ENCODE measurements at places on chromosomes 5 and 9.

- DNase-seq: no peak
These were observed 189.5 kb downstream of the ACTL7B start for GRCh38 chr9:108666240-108666784.

- no peak for DNase-seq
These were observed 172.4 kb downstream of the NTRK2 start for GRCh38 chr9:84841931-84842330.

DNA sequence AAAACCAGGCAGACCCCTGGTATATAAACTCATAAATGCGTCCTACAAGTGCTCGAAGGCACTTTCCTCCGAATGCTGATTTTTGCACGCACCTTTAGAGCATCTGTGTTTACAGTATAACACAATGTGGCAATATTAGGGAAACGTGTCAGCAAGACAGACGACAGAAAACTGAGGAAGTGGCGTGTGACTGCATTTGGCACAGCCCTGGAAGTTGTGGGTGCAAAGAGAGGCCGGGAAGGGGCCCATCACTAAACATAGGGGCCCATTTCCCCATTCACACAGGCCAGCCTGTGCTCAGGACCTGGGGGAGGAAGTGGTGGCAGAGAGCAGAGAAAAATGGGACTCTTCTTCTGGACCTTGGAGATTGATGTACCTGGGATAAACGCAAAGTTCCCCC lies 48.2 kb downstream of the RASGEF1C start:
- DNase-seq: no peak

- no peak for DNase-seq
These were observed 9.5 kb downstream of the DENND4C start for GRCh38 chr9:19239955-19240354.

- DNase-seq: no peak
These were observed 9.3 kb downstream of the TOR1A start for GRCh38 chr9:129814432-129815223.

- no peak for DNase-seq
These were observed 10.4 kb downstream of the KIF12 start for GRCh38 chr9:114088571-114089170.

DNA sequence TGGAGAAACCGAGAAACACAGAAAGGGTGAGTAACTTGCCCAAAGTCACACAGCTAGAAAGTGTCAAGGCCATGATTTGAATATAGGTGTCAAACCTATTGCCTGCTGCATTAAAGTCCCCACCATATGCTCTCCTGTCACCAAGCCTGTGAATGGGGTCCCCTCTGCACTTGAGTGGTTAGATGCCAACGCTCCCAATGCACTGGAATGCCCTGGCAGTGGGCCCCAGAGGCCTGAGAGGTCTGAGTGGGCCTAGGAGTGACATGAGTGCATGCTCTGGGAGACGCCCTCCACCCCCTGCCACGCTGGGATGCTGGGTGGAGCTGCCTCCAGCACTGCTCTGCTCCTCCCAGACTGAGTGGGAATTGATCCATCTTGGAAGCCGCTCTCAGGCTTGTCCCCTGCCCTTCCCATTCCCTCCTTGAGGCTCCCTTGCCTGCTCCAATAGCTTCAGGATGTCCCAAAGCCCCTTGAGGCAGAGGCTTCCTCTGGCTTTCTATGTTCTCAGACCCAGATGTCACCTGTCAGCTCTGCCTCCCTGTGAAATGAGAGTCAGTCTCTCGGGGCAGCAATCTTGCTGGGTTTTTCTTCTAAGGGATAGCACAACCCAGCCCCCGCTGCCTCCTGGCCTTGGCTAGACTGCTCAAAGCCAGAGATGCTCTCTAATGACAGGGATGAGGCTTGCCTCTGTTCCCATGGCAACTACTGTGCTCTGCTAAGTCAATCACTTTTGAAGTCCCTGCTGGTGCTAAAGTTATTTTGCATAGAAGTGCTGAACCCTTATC lies 6.6 kb upstream of the ARSI start:
- no peak for DNase-seq

DNA sequence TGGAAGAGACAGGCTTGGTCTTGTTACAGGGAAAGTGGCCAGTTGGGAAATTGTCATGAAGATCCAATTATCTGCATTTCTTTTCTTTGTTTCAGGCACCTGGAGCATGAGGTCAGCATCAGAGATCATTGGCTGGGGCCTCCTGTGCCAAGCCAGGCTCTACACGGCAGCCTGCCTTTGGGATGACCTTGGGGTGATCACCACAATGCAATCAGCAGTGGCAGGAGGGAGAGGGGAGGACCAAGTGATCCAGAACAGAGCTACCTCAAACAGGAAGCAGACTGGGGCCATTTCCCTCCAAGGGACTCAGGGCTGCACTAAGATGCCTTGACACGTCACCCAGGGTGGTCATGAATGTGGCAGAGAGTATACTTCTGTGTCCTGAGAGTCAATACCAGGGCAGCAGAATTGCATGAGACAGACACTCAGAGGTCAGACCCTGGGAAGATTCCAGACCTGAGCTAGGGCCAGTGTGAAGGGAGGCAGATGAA lies 8.9 kb downstream of the SMIM23 start:
- DNase-seq: no peak

- peak; percentile 50 for DNase-seq
These were observed 76.1 kb downstream of the NSUN2 start for GRCh38 chr5:6556802-6557102.

GRCh38 chr5:116908537-116908936 lies 333.9 kb upstream of the SEMA6A start:
- no peak for DNase-seq

GRCh38 chr9:129060991-129061390 lies 19.9 kb upstream of the DOLPP1 start:
- DNase-seq: no peak

- no peak for DNase-seq
These were observed 115.4 kb downstream of the HSD17B3 start for GRCh38 chr9:96186591-96187011.

DNA sequence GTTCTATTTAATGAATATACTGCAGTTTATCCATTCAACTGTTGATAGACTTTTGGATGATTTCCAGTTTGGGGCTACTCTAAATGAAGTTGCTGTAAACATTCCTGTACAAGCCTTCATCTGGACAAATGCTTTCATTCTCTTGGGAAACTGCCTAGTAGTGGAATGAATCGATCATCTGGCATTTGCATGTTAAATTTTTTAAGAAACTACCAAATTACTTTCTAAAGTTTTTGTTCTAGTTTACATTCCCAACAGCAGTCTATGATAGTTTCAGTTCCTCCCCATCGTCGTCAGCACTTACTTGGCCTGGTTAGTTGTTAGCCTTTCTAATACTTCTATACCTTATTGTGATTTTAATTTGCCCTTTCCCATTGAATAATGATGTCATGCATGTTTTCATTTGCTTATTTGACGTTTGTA lies 306.3 kb downstream of the FER start:
- DNase-seq: no peak

- no peak for DNase-seq
These were observed 1146.2 kb downstream of the CDH9 start for GRCh38 chr5:25892211-25892610.

- DNase-seq: no peak
These were observed 621 bp upstream of the GCNT4 start for GRCh38 chr5:75053054-75053303.

- no peak for DNase-seq
These were observed 514.2 kb upstream of the TLE4 start for GRCh38 chr9:79057576-79057975.
